ENCODE measurements at places on chromosomes 5 and 9.

DNA sequence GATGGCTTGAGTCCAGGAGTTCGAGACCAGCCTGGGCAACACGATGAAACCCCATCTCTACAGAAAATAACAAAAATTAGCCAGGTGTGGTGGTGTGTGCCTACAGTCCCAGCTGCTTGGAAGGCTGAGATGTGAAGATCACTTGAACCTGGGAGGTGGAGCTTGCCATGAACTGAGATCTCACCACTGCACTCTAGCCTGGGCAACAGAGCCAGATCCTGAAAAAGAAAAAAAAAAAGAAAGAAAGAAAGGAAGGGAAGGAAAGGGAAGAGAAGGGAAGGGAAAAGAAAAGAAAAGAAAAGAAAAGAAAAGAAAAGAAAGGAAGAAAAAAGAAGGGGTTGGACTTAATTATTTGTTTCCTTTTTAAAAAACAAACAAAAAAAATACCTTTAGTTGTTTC lies 764.2 kb downstream of the IRX1 start:
- DNase-seq, result no peak

GRCh38 chr5:133968204-133968980 lies at the start of gene C5orf15:
C5orf15 (minus strand) TSS chr5:133968625; CDS start chr5:133968584, 41 bp downstream.
- peak; percentile 33 for DNase-seq

DNA sequence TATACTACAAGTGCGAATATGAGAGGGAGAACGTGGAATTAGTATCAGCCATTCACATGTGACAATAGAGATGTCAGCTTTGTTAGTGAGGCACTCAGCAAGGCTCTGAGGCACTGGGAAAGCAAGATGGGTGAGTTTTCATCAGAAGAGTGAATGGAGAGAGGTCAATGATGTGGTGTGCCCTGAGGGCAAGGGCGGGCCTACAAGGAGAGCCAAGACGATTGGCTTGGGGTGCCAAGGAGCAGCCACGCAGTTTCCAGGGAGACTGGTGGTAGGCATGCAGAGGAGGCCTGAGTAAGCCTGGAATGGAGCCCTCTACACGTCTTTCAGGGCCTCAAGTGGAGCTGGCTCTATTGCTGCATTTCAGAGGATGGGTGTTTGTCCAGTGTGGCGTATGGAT lies 24.7 kb downstream of the BTF3 start:
- no peak for DNase-seq

GRCh38 chr5:121993191-121993590 lies 31.4 kb downstream of the SRFBP1 start:
- no peak for DNase-seq

- DNase-seq, result no peak
Measured at GRCh38 chr9:70832492-70832891, 288.9 kb downstream of the TRPM3 start.

- no peak for DNase-seq
Measured at GRCh38 chr9:137391411-137391754, 31.6 kb downstream of the EXD3 start.

DNA sequence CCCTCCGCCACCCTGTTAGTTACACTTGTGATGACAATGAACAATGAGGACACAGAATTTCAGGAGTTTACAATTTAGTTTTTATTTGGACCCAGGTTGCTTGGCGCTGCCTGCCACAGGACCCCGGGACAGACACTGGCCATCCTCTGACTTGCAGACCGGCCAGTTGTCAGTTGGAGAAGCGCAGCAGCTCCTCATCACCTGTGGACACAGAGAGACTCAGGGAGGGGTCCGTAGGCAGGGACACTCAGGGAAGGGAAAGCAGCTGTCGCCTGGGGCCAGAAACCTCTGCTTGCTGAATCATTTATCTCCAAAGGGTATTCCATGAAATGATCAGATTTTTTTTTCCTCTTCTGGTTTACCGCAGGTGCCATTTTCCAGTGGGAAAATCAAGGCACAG lies 18.0 kb downstream of the AMBP start:
- DNase-seq, result no peak

- no peak for DNase-seq
Measured at GRCh38 chr9:124809211-124809610, 32.3 kb downstream of the OLFML2A start.

DNA sequence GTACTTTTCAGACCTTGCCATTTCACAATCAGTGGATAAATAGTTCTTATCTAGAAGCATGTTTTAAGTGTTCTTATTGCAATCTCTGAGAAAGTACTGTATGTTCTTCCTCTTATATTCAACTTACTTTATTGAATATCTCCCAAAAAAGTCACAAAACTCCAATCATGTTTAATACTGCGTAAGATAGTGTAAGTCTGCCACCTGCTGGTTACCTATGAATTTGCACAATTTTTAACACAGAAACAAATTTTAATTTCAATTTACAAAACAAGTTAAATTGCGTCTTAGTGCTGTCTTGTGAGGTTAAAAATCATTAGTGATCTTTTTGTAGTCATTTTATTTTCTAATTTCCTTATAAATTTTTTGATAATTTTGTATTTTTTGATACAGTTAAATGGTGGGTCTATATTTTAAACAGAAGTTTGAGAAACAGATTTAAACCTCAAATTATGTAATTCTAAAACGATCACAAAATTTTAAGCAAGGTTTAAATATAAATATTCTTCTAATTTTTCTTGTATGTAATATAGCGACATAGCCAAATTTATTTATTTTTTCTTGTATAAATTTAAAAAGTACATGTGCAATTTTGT lies 115.8 kb downstream of the EMB start:
- DNase-seq, result peak; percentile 0

DNA sequence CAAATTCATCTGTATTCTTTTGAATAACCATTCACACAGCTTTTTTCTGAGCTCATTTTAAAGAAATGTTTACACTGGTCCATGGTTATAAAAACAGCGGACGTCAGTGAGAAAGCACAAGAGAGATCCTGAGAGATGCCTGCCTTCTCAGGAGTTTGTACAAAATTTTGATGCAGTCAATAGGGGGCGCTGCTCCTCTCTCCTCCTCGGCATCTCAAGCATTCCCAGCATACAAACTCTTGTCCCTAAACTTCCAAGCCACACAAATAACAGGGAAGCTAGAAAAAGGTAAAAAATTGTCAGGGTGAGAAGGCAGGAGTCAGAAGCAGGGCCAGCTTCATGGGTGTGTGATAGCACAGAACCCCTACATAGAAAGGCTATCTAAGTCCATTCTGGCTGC lies 11.2 kb upstream of the CCDC152 start:
- DNase-seq, result no peak

DNA sequence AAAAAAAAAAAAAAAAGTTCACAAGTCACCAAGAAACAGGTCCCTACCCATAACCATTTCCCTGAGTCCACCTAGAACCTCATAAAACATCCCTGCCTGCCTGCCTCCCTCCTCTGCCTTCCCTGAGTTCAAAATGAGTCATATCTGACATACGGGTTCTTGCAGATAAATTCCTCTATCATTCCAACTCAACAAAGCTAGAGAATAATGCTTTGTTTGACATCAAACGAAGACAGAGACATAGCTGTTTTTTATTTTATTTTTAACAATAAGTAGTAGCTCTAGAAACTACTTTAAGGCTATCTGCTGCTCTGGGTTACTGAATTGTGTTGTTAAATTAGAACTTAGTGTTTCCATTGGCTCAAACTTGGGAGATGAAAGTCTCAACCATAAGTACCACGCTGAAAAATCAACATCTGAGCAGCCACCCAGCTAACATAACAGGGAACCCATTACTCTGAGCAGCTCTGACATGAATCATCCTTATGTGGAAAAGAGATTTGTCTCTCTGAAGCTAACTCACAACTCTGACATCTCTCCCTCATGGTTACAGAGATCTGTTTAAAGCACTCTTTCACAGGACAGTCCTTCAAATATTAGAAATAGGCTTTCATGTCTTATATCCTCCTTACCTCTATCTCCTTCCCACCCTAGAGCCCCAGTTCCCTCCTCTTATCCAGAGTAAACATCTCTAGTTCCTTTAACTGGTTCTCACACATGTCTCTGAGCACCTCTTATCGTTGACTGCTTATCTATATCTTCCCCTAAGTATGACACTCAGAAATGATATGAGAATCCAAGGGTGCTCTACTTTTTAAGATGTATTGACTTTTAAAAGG lies 12.1 kb downstream of the TMEM245 start:
- no peak for DNase-seq

- no peak for DNase-seq
Measured at GRCh38 chr9:134707031-134707680, 65.6 kb downstream of the COL5A1 start.

DNA sequence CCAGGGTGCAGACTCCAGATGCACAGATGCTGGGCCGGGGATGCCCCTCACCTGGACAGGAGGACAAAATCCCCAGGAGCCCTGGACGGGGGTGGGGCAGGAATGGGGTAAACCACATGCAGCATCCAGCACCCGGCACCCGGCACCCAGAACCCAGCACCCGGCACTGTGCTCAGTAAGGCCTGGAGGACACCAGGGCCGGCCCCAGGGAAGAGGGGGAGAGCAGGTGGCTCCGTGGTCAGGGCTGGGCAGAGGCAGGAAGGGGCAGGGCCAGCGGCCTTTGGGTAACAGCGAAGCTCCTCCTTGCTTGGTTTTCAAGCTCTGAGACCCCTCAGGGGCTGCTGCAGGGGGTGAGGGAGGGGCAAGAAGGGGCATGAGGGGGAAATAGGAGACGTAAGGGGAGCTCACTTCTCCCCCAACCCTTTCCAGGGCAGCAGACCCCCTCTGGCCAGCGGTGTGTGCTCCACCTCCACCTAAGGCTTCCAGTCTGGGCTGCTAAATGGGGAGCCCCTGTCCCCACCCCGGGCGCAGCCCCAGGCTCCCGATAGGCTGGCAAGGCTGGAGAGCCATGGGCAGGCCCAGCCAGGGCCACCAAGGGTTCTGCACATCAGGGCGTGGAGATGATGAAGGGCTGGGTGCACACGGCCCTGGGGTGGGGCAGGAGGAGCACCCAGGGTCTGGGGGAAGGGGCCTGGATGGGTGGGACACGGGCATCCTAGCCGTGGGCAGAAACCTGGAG lies 17.8 kb upstream of the SLC6A19 start:
- no peak for DNase-seq

GRCh38 chr5:122130152-122130551 lies 806 bp downstream of the ZNF474 start:
- DNase-seq, result no peak

GRCh38 chr9:86253577-86253976 lies 5.9 kb downstream of the C9orf153 start:
- DNase-seq, result no peak

DNA sequence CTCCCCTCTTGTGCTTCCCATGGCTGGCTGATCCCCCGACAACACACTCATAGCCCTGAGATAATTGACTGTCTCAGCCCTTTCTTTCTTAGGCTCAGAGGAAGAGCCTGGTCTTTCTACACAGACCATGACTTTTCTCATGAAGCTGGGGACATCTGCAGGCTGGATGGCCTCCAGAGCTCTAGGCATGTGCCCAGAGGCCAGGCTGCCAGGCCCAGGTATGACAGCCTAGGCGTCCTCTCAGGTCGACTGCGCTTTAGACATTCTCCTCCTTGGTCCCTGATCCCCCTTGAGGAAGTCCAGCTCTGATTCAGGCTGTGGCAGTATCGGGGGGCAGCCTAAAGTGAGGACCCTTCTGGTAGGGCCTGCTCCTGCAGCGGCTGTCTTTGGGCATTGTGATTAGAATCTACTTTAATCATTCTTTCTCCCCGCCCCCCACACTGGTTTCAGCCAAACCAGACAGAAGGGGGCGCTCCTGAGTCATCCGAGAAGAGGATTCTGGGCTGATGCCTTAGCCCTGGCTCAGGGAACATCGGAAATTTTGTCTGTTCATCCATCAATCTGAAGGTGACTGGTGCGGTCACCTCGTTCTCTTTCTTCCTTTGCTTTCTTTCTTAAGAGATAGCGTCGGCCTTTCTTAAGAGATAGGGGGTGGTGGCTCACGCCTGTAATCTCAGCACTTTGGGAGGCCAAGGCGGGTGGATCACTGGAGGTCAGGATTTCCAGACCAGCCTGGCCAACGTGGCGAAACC lies 66.5 kb upstream of the HSPA9 start:
- DNase-seq, result no peak

DNA sequence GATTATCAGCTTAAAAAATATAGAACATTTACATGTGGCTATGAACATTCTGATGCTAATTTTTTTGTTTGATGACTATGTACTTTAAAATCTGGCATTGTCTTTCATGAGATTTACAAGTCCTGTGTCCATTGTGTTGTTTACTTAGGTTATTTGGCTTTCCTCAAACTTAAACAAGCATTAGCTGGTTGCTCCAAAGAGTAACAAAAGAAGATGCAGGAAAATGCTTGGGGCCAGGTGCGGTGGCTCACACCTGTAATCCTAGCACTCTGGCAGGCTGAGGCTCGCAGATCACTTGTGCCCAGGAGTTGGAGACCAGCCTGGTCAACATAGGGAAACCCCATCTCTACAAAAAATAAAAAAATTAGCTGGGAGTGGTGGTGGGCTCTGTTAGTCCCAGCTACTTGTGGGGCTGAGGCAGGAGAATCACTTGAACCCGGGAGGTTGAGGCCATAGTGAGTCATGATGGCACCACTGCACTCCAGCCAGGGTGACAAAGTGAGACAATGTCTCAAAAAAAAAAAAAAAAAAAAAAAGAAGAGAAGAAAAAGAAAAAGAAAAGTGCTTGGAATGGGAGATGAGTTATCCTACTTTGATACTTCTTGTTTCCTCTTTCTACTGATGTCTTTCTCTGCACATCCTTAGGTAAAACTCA lies 39.7 kb downstream of the PAM start:
- no peak for DNase-seq

DNA sequence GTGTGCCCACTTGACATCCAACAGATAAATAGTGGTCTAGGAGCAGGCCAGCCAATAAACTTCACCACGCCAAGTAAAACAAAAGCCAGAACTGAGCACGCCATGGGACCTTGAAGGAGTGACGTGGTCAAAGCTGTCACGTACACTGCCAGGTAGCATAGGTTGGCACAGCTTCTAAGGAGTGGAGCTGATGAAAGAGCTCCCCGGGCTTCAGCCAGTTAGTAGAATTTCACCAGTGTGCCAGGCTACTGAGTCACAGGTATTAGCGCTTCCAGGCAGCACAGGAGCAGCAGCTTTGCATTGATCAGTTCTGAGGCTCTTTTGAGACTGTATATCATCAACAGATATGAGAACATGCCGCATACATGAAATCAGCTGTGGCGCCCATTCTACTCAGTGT lies 19.4 kb downstream of the VLDLR start:
- no peak for DNase-seq

DNA sequence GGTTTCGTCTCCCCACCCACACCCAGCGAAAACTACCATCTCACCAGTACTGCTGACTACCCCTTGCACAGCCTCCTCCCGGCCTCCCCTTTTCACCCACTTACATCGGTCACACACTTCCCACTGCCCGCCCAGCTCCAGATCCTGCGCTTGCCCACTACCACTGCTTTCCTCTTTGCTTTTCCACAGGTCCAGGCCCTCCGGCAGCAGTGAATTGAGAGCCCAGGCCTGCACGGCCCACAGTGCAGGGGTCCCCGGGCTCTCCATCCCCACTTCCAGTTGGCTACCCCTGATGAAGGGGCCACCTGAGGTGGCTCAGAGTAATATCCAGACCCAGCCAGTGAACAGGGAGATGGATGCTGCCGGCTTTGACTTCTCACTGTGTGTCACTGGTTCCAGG lies 120.2 kb upstream of the FSTL4 start:
- DNase-seq, result no peak

GRCh38 chr9:137252555-137253506 lies 1.7 kb downstream of the STPG3 start:
- DNase-seq, result no peak

Measured in KG1 (cell line).